ENCODE measurements at places on chromosomes 7 and 10.
A peak's percentile ranks its signal among the peaks of the same experiment; 100 is the strongest.

DNA sequence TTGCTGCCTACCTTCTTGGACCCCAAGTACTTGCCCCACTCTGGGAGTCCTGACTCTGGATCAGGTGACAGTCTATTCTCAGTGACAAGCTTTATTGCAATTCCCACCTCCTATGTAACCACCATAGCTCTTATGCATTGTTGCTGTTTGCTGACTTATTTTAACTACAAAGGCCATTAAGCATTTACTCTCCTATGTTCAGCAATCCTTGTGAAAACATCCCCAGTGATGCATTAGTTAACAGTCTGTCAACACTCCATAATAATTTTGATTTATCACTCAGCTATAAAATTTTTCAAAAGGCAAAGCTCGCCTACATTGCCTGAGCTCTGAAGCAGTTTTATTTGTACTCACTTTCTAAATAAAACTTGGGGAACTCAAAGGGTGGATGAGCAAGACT is 871.8 kb upstream of the SORCS1 start:
- DNase-seq = no peak

DNA sequence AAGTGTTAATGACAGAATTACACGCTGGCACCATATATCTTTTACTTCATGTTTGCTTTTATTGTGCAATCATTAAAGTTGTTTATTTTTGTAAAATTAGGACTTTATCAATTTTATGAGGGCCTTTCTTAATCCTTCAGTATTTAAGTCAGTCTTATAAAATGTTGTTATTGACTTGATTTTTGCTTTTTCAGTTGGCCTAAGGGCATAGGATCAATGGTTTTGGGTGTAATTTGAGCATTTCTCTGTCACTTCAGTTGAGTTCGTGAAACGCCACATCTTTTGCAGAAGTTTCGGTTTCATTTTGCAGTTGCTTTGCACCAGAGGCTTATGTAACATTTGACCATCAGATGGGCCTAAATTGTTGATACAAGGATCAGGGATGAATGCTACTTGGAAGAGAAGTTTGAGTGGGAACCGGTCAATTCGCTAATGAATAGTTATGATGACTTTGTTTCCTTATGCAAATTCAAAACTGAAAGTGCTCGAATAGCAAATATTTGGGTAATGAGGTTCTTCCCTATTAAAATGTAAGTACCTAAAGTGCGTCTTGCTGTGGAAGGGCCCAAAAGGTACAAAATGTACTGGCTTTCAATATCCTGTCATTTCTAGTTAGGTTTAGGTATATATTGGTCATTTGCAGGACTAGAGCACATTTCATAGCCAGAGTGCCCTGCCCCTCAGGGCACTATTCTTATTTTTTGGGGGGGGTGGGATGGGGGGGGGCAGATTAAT is 340.9 kb downstream of the LRMDA start:
- no peak for DNase-seq

DNA sequence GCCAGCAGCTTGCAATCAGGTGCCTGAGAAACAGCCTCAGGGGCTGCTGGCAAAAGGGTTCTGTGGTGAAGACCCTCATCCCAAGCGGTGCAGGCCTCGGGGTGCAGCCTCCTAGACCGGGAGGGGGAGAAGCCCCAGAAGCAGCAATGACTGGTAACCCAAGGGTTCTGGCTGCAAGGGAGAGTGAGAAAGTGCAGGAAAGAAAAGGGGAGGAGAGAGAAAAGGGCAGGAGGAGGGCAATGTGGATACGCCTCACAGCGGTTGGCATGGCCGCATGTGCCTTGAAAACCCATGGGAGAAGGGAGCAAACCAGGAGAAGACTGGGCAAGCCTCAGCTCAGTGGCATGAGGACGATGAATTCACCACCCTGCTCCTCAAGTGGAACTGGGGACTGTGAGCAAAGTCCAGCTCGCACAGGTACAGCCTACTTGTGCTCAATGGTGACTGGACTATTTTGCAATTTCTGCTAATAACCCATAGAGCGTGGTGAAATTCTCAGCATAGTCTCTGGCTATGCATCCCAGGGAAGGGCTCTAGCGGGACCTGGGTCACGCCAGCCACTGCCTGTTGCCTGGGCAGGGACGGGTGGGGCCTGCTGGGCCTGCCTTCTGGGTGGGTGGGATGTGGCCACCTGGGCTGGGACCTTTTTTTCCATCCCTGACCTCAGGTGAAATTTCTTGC is 6.2 kb downstream of the CLRN3 start:
- DNase-seq = no peak

GRCh38 chr10:81179324-81179723 is 641.6 kb downstream of the SH2D4B start:
- DNase-seq = no peak

DNA sequence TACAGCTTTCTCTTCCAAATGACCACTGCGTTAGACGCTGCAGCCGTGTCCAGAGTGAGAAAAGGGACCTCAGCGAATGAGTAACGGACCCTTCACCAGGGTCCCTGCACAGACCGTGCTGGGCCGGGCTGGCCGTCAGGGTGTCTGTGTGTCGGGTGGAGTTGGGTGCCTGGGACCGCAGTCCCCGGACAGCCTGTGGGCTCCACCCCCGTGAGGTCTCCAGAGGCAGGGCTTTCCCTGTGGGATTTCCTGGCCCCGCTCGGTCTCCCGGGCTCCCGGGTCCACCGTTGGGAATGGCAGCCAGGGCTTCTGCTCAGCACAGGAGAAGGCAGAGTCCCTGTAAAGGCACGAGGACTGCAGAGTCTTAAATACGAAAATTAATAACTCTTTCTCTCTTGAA is 509.7 kb downstream of the TCERG1L start:
- no peak for DNase-seq

DNA sequence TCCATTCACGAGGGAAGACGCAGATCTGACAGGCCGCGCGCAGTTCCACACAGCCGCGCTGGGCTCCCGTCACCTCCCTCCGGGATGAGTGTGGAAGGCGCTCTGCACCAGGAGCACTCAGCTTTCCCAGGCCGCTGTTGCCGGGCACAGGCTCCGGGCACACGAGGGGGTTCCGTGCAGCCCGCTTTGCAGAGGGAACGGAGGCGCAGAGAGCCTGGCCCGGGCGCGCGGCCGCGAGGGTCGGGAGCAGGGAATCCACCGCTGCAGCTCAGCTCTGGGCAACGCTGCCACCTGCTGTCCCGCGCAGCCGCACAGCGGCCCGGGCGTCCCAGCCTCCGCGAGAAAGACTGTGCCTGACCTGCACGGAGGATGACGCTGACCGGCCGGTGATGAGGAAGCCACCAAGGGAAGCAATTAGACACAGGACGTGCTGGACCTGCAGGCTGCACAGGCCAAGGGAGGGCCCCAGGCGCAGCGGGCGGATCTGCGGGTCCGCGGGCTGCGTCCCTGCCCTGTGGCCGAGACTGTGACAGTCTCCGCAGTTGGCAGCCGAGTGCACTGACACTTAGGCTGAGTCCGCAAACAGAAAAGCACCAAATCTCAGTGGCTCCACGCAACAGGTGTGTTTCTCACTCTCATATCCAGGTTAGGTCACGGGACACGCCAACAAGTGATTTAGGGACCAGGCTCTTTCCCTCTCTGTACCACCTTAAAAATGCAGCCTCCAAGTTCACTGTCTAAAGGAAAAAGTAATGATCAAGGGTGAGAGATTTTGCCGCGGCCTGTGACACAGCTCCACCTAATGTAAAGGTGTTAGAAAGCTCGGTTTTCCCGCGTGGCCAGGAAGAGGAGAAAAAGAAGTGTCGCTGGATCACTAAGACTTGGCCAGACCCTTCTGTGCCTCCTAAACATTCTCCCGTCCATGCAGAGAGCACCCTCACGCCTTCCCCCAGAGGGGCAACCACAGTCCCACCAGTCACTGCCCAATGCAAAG is 94.5 kb downstream of the SEC61G start:
- DNase-seq = peak; percentile 48

DNA sequence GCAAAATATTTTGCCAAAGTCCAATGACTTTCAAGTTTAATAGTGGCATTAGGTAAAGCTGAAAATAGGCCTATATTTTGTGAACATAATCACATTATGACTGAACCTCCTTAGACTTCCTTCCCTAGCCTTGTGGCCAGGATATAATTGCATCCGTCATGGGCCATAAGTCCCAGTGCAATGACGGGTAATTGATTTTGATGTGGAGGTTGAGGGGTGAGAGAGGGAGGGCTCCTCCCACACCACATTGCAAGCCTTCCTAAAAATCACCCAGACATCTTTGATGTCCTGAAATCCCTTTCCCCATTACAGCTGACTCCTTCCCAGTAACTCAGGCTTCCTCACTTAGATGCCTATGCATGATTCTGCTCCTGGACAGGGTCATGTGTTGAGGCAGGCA is 25.6 kb downstream of the TAS2R41 start:
- DNase-seq = no peak
